ENCODE measurements at places on chromosomes 16 and 17.
A peak's percentile ranks its signal among the peaks of the same experiment; 100 is the strongest.

DNA sequence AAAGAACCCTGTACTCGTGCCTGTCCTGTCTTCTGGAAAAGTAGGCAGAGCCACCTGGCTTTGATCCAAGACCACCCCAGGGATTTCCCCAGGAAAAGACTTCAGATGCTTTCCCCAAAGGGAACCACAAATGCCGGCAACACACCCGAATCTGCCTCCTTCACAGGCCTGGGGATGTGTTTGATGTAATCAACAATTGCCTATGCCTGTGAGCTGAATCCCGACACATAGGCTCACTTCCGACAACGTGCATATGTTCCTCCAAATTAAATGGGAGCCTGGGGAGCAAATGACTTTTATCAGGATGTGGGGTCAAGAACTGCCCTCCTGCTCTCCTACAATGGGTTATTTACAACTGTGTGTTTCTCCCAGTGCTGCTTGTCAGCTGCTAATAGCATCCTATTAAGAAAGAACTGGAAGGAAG lies 535.2 kb upstream of the CDH11 start:
- no peak for DNase-seq

- DNase-seq = no peak
These were observed 3.9 kb upstream of the LUC7L3 start for GRCh38 chr17:50715471-50715870.

GRCh38 chr17:58303971-58304749 lies 23.4 kb upstream of the MPO start:
- peak; percentile 60 for DNase-seq

DNA sequence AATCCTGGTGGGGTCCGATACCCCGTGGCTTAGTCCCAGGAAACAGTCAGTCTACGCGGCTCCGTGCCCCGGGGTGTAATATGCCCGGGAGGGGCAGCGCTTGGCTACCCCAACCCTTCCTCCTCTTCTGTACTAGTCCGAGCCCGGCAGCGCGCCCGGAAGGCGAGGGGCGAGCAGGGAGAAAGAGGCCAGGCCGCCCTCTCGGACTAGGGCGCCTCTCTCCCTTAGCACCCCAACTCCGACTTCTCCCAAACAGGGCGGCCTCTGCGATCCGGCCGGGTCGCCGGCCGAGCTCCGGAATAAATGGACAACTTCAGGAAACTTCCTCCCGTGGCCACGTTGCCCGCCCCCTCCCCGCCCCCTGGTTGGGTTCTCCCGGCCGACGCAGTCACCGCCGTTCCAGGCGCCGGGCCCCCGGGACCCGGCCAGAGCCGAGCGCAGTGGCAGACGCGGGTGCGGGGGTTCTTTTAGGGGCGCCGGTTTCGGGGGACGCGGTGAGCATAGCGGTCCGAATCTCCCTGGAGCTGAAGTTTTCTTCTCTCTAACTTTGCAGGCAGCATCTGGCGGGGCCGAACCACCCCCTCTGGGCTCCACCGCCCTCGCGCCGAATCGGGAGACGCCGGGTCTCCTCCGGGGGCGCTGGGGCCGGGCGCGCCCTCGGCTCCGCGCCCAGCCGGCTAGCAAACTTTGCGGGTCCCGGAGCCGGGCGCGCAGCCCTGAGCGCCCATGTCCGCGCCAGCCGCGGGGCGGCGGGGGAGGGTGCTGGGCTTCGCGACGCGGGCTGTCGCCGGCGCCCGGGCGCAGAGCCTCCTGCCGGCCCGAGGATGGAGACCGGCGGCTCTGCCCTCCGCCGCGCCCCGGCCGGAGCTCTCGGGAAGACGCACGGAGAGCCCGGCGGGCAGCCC lies at the start of gene SDK2:
Gene SDK2 (minus strand): TSS at position 301 of the 905 bp plus-strand sequence. CDS start 357 bp downstream, outside the sequence.
- DNase-seq = peak; percentile 12

GRCh38 chr17:60514053-60514452 lies 12.0 kb downstream of the APPBP2 start:
- DNase-seq = no peak

DNA sequence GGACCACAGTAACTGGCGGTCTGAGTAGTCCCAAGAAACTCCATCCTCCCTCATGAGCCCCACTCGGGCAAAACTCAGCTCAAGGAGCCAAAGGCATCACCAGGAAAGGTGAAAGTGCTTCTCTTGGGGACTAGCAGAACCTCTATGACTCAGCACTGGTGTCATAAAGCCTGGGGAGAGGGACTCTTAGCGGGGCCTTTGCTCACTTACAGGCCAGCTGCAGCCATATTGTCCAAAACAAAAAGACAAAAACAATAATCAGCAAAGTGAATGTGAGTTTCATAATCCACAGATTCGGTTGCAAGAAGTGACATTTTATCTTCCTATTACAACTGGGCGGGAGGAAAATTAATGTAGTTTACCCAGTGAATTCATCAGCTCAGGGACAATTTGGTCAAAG lies at the start of gene TEKT5:
Gene TEKT5 (minus strand): TSS at position 101 of the 400 bp plus-strand sequence. CDS start 57 bp downstream, at position 44.
- DNase-seq = no peak

- no peak for DNase-seq
These were observed 5.8 kb downstream of the DEXI start for GRCh38 chr16:10936272-10936984.

- DNase-seq = peak; percentile 1
These were observed 451.3 kb downstream of the PMP22 start for GRCh38 chr17:14813649-14814370.

DNA sequence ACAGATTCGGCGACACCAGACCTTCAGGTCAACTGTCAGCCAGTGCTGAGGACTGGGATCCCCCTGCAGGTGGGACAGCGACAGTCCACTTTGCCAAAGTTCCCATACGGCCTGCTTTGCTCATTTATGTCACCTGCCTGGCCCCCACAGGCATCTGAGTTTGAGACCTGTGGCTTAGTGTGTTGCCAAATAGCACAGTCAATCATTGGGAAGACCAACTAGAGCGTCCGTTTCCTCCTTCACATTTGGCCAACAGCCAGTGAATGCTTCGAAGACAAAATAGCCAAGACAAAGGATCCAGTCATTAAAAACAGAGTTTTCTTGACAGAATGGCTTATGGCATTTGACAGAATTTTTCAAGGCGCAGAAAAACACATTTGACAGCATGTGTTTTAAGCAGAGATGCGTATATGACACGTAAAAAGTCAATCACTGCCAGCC lies 113.8 kb downstream of the ABCC12 start:
- DNase-seq = peak; percentile 83

GRCh38 chr17:10121971-10122707 lies 76.3 kb downstream of the GAS7 start:
- no peak for DNase-seq

DNA sequence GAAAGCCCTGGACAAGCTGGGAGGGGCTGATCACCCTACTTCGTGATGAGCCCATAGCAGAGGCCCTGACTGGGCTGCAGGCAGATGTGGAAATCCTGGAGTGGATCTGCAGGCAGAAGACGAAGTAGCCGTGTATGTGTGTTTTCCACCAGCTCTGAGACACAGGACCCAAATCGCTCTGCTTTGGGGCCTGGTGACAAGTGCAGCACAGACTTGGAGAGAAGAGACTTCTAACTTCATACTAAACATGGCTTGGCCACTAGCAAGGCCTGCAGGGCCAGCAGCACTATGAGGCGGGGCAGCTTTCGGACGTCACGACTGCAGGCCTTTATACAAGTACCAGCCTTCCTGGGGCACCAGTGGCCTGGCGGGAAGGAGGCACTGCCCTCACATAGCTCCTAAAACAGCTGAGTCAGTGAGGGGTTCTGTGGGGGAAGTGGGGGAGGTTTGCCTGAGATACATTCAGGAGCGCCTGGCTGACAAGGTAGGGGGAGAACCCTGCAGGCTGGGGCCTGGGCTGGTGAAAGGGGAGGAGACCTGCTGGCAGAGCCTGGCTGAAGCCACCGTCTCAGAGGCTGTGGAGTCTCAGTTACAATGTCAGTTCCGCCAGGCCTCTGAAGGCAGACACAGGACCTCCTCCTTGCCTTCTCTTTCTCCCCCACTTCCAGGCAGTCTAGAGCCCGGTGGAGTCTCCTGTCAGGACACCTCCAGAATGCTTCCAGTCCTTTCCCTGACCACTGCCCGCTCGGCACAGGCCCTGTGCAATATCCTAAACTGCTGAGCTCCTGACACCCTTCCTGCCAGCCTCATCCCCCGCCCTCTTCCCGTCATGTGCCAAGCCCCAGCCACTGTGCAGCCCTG lies 73.4 kb downstream of the WSB1 start:
- DNase-seq = no peak

DNA sequence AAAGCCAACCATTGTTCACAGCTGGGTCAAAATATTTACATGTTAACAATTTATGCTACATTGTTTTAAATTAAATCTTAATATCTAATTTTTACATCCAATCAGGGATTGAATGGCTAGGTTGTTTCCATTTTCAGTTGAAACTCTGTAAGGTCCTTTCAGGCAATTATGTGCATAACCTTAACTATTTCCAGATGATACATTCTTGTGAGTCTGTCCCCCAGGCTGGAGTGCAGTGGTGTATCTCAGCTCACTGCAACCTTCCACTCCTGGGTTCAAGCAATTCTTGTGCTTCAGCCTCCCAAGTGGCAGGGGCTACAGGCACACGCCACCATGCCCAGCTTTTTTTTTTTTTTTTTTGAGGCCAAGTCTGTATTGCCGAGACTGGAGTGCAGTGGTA lies 10.4 kb downstream of the CDC42EP4 start:
- DNase-seq = no peak

- peak; percentile 51 for DNase-seq
These were observed 378.9 kb downstream of the WWOX start for GRCh38 chr16:78478267-78478861.

DNA sequence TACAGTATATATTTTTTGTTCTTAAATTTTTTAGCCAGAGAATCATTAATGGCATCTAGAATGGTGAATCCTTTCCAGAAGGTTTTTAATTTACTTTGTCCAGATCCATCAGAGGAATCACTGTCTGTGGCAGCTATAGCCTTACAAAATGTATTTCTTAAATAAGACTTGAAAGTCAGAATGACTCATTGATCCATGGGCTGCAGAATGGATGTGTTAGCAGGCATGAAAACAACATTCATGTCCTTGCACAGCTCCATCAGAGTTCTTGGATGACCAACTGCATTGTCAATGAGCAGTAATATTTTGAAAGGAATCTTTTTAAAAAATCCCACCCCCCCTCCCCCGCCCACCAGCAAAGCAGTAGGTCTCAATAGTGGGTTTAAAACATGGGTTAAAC lies 51.4 kb downstream of the CACNG1 start:
- no peak for DNase-seq

DNA sequence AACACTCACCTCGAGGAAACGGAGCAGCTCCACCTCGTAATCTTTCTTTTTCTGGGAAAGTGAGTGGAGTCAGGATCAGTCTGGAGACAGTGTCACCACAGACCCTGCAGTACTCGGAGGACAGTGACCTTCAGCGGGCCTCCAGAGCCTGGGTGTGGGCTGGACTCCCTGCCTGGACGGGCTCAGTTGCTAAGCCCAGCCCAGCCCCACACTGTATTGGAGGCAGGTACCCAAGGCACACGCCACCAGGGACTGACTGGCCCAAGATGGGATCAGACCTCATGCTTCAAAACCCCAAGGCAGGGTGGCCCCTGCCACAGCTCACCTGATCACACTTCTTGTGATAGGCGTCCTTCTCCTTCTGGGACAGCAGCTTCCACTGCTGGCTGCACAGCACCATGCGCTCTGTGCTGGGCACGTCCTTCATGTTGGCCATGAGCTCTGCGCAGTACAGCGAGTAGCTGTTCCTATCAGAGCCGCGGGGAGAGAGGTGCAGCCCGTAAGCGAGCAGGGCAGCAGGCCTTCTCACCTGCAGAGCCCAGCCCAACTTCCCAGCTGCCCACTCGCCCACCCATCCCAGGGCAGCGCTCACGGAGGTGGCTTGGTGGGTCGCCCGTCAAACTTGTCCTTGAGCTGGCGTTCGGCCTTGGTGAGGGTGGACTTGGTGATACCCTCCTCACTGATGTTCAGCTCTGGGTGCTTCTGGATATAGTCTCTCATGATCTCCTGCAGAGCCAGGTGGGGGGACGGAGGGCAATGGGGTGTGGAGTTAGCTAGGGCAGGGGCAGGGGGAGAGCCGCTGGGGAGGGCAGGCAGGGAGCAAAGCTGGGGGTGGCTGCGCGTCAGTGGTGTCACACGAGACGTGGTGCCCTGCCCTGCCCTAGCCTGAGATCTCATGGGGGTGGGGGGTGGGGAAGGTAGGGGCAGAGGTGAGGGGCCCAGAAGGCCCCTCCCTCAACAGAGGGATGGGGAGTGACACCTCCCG lies 7.9 kb downstream of the UBTF start:
- DNase-seq = no peak

- no peak for DNase-seq
These were observed 6.6 kb downstream of the RNF40 start for GRCh38 chr16:30768583-30769181.

DNA sequence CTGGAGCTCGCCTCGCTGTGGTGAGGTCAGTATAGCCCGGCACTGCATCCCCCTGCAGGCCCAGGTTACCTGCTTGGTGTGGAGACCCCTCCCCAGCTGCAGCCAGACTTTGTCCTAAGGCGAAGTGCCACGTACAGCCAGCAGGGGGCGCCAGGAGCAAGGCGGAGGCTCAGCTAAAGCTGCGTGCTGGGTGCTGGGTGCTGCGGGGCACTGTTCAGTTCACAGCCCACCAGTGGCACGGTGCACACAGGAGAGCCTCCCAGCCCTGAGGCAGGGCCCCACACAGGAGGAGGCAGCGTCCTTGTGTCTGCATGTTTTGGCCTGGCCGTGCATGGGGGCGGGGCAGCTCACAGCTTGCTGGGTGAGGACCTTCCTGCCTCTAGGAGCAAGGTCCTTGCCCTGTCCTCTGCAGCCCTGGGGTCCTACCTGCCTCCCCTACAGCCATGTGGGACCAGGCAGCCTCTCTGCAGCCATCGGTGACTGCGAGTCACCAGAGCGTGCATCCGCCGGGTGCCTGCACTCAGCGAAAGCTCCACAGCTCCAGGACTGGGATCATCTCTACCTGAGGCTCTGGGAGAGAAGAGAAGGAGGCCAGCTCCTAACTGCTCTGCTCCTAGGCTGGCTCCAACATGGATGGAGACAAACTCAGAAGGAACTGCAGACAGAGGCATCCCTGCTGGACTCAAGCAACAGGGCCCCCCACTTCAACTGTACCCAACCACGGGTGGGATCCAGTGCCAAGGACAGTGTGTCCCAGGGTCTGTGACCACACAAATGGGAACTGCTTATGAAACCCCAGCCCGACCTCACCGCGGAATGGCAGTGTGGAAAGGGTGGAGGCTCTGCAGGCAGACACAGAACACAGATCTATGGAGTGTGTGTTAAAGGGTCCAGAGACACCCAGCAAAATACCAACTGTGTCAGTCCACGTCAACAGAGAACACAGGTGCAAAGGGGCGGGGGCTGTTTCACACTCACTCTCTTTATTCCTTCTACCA lies 19.0 kb downstream of the SLC7A5 start:
- peak; percentile 45 for DNase-seq
